ENCODE measurements at places on chromosomes 7 and 10.

GRCh38 chr7:42832667-42833066 lies 79.2 kb downstream of the C7orf25 start:
- no peak for DNase-seq

GRCh38 chr10:17905491-17905890 lies 46.2 kb upstream of the SLC39A12 start:
- DNase-seq: no peak

DNA sequence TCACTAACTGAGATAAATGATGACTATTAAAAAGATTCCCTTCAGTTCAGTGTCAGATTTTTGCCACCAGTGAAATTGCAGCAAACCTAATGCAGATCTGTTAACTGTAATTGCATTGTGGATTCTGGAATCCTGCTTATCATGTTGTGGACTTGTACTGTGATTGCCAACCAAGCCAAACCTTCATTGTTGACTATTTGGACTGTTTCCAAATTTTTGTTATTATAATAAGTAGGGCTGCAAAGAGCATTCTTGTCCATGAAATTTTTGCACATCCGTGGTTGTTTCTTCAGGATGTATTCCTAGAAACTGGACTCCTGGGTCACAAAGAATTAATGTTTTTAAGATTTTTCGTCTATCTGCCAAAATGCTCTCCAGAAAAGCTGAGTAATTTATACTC lies 281.6 kb upstream of the ZMIZ1 start:
- DNase-seq: no peak

DNA sequence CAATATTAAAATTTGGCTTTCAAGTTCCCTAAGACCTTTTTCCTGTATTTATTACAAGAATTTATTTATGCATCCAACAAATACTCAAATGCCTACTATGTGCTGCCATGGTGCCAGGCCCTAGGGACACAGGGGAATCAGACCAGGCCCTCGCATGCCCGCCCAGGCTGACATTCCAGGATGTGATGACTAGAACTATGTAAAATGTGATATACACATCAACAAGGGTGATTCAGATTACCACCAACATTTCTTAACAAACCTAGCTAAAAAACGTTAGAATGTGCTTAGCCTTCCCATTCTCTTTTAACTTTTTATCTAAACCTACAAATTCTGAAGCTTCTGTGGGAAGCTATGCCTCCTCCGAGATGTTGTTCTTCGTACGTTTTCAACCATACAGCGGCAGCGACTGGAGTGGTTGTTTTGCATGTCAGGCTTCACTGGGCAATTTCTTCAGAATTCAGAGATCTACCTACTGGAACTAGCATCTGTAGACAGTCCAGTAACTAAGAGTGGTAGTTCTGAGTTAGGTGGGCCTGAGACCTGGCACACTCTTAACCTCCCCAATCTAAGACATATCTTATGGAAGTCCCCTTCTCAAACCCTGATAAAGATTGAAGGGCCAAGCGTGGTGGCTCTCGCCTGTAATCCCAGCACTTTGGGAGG lies 22.1 kb downstream of the GNA12 start:
- peak; percentile 83 for DNase-seq

DNA sequence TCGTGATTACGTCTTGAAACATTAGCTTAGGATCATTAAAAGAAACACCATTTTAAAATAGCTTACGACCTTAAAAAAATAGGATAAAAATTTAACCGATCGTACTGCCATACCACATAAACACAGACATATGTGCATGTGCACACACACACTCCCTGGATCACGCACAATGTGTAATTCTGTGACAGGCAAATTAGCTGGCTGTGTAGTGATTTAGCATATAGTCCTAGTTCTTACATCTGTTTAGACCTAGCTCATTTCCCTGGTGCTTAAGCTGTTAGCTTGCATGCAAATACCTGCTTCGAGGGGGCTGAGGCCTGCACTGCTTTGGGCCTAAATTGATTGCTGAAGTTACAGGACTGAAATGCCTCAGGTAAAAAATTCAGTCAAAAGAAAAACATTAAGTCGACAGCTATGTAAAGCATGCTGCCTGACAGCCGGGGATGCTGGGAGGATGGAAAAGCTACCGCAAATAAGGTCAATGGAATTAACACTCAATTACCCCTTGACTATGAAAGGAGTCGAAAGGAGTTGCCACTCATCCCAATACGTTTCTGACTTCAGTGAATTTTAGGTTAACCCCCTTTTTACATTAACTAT lies 267.1 kb upstream of the FZD8 start:
- DNase-seq: peak; percentile 37

Measured in kidney tubule cell (primary cell).